Chondrocyte (in vitro differentiated cells): ENCODE measurements at places on chromosomes 11 and 22.
A peak's percentile ranks its signal among the peaks of the same experiment; 100 is the strongest.

DNA sequence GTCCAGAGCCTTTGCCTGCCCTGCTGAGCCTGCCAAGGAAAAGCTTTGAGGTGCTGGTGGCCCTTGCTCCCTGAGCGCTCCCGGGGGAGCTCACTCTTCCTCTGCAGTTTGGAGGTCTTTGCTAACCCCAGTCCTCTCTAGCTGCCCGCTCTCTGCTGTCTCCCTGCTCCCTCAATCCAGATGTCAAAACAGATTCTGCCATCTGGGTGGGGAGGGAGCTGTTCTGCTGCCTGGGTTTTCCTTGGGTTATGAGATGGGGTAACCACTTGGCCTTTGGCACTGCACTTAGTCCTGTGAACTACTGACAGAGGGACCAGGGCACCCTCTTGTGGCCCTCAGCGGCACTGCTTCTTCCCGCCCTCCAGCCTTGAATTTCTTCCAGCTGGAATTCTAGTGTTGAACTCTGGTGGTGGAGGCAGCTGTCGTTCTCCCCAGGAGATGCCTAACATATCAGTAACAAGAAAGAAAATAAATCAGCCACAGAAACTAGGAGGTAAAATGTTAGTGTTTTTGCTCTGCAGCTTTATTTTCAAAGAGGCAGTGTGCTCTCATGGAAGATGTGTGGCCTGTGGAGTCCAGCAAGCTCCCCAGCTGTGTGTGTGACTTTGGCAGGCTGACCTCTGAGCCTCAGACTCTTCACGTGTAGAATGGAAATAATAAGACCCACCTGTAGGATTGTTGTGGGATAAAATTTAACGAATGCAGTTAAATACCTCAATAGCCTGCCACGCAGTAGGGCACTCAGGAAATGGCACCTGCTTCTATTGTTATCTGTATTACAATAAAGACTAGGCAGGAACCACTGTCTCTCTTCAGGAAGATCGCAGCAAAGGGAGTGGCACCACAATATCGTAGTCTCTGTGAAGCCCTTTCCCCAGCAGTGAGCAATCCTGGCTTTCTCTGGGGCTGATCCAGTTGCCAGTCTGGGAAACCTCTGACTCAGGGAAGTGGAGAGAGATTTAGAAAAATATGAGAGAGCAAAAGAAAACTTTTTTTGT is 23.4 kb downstream of the ARFGAP2 start:
- peaks cover 22% of the 10 kb centered on the region for H3K4me1 ChIP-seq
- no peak for DNase-seq
- H3K4me3 ChIP-seq = no peak overlapping the region
- H3K36me3 ChIP-seq = peaks cover 5% of the 10 kb centered on the region
- H3K27me3 ChIP-seq = no peaks in the 10 kb centered on the region

- H3K27me3 ChIP-seq = peaks cover 25% of the 10 kb centered on the region
- no peaks in the 10 kb centered on the region for H3K4me1 ChIP-seq
- DNase-seq = no peak
- H3K4me3 ChIP-seq = no peak overlapping the region
Observed at GRCh38 chr11:13042873-13043342, 33.8 kb downstream of the RASSF10 start.

- peaks cover 5% of the 10 kb centered on the region for H3K27me3 ChIP-seq
- H3K36me3 ChIP-seq = peaks cover 4% of the 10 kb centered on the region
- no peaks in the 10 kb centered on the region for H3K4me1 ChIP-seq
- DNase-seq = no peak
Observed at GRCh38 chr11:16911658-16912057, 102.6 kb downstream of the PLEKHA7 start.

DNA sequence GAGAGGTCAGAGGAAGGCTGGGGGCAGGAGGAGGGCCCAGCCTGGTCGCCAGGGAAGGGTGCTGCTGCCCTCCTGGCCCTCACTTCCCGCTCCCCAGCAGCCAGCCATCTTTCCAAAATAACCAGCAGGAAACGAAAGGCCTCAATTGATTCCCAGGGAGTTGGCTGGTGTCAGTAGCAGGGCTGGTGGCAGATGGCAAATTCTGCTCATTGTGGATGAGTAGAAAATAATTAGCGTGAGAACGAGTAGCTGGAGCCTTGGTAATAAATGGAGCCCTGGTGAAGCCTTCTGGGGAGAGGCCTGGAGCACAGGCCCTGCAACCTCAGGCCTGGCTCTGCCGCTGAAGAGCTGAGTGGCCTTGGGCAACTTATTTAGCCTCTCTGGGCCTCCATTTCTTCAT is 31.3 kb downstream of the DAGLA start:
- no peak for DNase-seq
- H3K36me3 ChIP-seq = no peaks in the 10 kb centered on the region
- H3K4me3 ChIP-seq = no peak overlapping the region
- H3K27ac ChIP-seq = no peak overlapping the region

- no peak for DNase-seq
- peaks cover 3% of the 10 kb centered on the region for H3K36me3 ChIP-seq
- peaks cover 27% of the 10 kb centered on the region for H3K27me3 ChIP-seq
- no peak overlapping the region for H3K4me3 ChIP-seq
- no peaks in the 10 kb centered on the region for H3K4me1 ChIP-seq
Observed at GRCh38 chr11:30310623-30311022, 12.3 kb upstream of the ARL14EP start.

DNA sequence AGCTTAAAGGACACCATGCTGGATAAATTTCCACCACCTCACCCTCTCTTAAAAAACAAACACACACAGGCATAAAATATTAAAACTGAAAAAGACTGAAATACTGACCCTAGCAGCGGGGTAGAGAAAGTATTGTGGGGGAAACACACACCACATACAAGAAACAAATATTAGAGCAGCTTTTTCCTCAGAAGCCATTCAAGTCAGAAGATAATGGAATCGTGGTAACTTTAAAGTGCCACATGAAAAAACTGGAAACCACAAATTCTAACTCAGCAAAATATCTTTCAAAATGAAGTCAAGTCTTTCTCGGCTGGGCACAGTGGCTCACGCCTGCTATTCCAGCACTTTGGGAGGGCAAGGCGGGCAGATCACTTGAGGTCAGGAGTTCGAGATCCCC is 223.2 kb downstream of the DYNC2H1 start:
- H3K27me3 ChIP-seq = no peaks in the 10 kb centered on the region
- no peak for DNase-seq
- no peak overlapping the region for H3K4me3 ChIP-seq
- H3K27ac ChIP-seq = no peak overlapping the region
- H3K36me3 ChIP-seq = peaks cover 6% of the 10 kb centered on the region

DNA sequence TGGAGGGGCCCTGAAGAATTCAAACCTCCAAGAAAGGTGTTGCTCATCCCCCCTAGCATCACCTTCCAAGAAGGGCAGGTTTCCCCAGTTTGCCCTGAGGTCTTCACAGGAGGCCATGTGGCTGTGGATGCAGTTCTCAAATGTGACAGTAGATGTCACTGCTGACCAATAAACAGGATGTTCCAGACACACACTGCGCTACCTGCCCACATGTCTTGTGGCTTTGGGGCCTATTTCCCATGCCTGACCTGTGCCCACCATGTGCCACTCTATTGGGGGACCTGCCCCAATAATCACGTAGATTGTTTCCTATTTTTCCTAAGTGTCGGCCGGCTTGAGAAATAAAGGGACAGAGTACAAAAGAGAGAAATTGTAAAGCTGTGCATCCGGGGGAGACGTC is 4.5 kb downstream of the GSTT2 start:
- DNase-seq = no peak
- H3K27me3 ChIP-seq = no peaks in the 10 kb centered on the region
- no peak overlapping the region for H3K4me3 ChIP-seq
- no peak overlapping the region for H3K27ac ChIP-seq
- no peaks in the 10 kb centered on the region for H3K4me1 ChIP-seq
- no peaks in the 10 kb centered on the region for H3K36me3 ChIP-seq

- no peak for DNase-seq
- H3K27ac ChIP-seq = no peak overlapping the region
- H3K4me1 ChIP-seq = peaks cover 41% of the 10 kb centered on the region
- peaks cover 2% of the 10 kb centered on the region for H3K36me3 ChIP-seq
- H3K27me3 ChIP-seq = no peaks in the 10 kb centered on the region
Observed at GRCh38 chr22:39434243-39434653, 22.6 kb upstream of the MGAT3 start.

DNA sequence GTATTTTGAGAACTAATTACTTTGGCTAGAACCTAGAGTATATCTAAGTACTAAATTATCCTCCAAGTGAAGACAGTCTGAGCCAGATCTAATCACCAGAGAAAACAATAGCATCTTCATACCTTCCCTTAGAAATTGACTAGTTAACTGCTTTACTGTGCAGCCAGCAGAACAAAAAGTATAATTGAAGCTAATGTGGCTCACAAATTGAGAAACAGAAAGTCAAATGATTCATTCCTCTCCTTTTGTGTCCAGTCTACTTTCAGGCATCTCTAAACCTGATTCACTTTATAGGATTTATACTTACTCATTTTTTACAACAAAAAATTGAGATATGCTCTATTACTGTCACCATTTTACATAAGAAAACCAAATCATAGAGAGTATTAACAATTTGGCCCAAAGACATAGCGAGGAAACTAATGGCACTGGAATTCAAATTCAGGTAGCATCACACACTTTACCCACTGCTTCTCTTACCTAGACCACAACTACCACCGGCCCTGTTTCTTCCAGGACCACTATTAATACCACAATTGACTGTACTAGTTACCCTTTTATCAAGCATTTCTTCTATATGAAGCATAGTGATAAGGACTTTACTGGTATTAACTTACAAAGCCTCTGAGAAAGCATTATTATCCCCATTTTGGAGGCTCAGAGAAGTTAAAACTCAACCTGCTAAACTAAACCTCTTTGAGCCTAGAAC is 1402.6 kb upstream of the TENM4 start:
- no peaks in the 10 kb centered on the region for H3K4me1 ChIP-seq
- no peak for DNase-seq
- H3K27ac ChIP-seq = no peak overlapping the region
- peaks cover 3% of the 10 kb centered on the region for H3K27me3 ChIP-seq

GRCh38 chr11:22340701-22341587 is 2.8 kb downstream of the SLC17A6 start:
- H3K4me3 ChIP-seq = no peak overlapping the region
- H3K27ac ChIP-seq = no peak overlapping the region
- no peaks in the 10 kb centered on the region for H3K36me3 ChIP-seq
- peak; percentile 85 for DNase-seq
- peaks cover 3% of the 10 kb centered on the region for H3K4me1 ChIP-seq

GRCh38 chr11:36751335-36751781 is 153.3 kb upstream of the RAG2 start:
- H3K4me3 ChIP-seq = no peak overlapping the region
- H3K27me3 ChIP-seq = peaks cover 47% of the 10 kb centered on the region
- H3K36me3 ChIP-seq = no peaks in the 10 kb centered on the region
- no peak overlapping the region for H3K27ac ChIP-seq
- H3K4me1 ChIP-seq = no peaks in the 10 kb centered on the region

GRCh38 chr11:2697866-2698265 is 1.9 kb downstream of the KCNQ1OT1 start:
- H3K27ac ChIP-seq = no peak overlapping the region
- H3K27me3 ChIP-seq = no peaks in the 10 kb centered on the region
- H3K4me1 ChIP-seq = peaks cover 52% of the 10 kb centered on the region
- H3K36me3 ChIP-seq = no peaks in the 10 kb centered on the region

GRCh38 chr11:790721-791564 is 1.1 kb upstream of the CEND1 start:
- H3K27ac ChIP-seq = no peak overlapping the region
- H3K27me3 ChIP-seq = no peaks in the 10 kb centered on the region
- H3K4me1 ChIP-seq = peaks cover 2% of the 10 kb centered on the region
- DNase-seq = no peak
